Activated CD8-positive, alpha-beta T cell treated with anti-CD3 and anti-CD28 coated beads, Interleukin-2, amount 10 ng/mL, durations not matched to agents 7 days and 5 days (primary cell): ENCODE measurements at places on chromosomes 3 and 15.

- DNase-seq = no peak
These were observed 77.0 kb upstream of the SEC13 start for GRCh38 chr3:10397879-10398278.

DNA sequence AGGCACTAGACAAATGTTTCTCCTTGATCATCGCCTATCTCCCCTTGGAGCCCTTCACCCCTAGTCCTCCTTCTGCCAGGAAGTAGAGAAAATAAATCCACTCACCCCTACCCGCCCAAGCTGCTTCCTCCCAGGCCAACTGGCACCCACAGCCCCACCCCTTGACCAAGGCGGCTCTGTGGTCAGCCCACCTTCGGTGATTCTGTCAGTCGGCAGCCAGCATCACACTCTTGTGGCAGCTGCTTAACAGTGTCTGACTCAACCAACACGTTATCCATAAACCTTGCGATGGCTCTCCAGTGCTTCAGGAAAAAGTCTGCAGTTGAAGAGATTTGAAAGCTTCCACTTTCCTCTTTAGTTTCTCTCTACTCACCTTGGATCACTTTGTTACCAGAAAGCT lies 7.6 kb downstream of the SHF start:
- peak; percentile 57 for DNase-seq

DNA sequence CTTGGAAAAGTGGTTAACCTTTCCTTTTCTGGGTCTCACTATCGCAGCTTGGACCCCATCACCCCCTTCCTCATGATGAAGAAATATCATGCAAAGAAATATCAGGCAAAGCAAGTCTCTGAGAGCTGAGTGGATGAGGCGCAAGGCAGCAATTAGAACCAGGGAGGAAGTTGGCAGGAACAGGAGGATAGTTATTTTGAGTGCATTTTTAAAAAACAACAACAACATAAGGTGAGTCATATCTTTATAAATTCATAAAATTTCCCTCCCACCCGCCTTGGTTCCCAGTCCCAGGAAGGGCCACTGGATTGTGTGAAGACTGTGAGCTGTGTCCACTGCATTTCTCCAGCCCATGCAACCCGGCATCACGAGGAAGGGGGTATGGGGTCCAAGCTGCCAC lies 316.9 kb upstream of the TLE3 start:
- no peak for DNase-seq

DNA sequence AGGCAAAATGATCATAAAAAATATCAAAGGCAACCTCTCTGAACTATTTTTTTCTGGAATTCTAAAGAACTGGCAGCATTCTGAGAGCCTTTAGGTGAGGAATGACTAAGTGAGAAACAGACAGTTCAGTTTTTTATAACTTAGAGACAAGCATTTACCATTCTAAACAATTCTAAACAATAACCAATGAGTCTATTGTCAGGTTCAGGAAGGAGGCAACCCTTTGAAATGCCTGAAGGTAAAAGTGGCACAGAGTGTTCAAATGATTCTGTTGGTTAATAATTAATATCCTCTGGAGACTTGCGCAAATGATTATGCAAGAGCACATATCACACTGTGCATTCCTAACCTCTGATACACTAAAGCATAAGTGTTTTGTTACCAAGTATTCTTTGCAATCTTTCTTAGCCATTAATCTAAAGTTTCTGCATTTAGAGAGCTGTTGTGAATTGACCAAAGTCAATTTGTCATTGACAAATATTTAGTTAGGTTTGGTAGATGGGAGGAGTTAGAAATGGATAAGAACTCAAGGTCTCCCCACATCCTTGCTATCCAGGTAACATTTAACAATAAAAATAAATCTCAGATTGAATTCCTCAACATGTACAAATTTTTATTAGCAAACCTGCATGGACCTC lies 9.2 kb upstream of the TGFBR2 start:
- DNase-seq = no peak

- DNase-seq = no peak
These were observed 15.7 kb upstream of the LRCH3 start for GRCh38 chr3:197775317-197775716.

DNA sequence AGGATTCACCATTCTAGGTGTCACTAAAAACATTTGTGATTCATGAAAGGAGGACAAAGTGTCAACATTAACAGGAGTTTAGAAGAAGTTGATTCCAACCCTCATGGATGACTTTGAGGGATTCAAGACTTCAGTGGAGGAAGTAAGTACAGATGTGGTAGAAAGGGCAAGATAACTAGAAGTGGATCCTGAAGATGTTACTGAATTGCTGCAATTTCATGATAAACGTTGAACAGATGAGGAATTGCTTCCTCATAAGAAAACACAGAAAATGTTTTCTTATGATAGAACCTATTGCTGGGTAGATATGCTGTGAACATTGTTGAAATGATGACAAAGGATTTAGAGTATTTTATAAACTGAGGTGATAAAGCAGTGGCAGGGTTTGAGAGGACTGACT lies 23.5 kb upstream of the ATP2C1 start:
- DNase-seq = no peak

GRCh38 chr3:126711121-126711760 lies 7.2 kb downstream of the CHCHD6 start:
- DNase-seq = peak; percentile 9

DNA sequence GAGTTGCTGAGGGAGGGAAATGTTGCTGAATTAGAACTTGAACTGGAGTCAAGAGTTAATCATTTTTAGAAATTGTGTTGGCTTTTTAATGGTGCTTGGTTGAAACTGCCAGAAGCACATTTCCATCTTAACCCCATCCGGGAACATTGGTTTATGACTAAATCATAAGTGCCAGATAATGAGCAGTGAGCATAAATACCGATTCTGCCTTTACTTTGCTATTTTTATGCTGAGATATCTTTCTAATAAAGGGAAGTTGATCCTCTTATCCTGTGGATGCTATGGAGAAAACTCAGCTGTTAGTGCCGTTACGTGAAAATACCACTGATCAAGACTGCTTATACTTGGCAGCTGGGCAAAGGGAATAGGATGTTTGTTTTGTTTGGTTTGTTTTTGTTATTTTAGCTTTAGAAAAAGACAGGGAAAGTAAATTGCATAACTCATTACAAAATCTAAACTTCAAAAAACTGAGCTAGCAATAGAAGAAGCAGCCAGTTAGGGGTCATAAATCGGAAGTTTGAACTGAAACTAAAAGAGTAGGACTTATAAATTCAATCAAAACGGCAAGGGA lies 813.1 kb downstream of the NAALADL2 start:
- no peak for DNase-seq

DNA sequence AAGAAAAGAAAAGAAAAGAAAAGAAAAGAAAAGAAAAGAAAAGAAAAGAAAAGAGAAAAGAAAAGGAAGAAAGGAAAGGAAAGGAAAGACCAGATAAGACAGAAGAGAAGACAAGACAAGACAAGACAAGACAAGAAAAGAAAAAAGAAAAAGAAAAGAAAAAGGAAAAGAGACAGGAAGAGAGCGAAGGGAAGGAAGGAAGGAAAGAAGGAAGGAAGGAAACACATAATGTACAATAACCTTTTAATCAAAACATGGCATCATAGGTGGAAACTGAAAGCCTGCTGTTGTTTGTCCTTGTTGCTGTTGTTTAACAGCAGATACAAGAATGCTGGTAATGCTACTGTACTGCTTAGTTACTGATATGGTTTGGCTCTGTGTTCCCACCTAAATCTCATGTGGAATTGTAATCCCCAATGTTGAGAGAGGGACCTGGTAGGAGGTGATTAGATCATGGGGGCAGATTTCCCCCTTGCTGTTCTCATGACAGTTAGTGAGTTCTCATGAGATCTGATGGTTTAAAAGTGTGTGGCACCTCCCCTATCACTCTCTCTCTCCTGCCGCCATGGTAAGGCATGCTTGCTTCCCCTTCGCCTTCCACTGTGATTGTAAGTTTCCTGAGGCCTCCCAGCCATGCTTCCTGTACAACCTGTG lies 67.3 kb downstream of the MCF2L2 start:
- DNase-seq = no peak

- DNase-seq = no peak
These were observed 1.1 kb downstream of the SLCO3A1 start for GRCh38 chr15:91854639-91854990.

DNA sequence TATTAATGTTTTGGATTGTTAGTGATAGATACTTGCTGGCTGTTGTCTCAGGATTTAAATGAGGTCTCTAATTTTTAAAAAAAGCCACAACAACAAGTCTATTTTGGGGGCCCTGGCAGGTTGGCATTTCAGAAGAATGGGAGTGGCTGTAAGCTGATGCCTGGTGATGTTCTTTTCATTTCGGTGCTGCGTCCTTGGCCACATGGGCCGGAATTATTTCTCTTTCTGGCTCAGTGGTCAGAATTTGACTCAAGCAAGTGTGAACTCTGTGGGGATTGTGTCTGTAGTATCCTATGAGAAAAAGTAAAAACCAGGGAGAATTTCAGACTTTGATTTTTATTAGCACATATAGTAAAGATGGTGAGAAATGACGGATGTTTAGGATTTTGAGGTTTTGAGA lies 203.0 kb downstream of the AKAP13 start:
- no peak for DNase-seq

GRCh38 chr3:46406788-46407611 lies at the start of the genes CCR5AS and CCRL2:
Gene CCR5AS (minus strand): TSS chr3:46407066.
Gene CCRL2 (plus strand): TSS chr3:46407259. CDS start chr3:46408080, 821 bp downstream.
- DNase-seq = peak; percentile 79

GRCh38 chr15:28943611-28944230 lies 57.9 kb downstream of the APBA2 start:
- DNase-seq = no peak

GRCh38 chr3:173351886-173352285 lies 45.7 kb upstream of the NLGN1 start:
- DNase-seq = no peak

DNA sequence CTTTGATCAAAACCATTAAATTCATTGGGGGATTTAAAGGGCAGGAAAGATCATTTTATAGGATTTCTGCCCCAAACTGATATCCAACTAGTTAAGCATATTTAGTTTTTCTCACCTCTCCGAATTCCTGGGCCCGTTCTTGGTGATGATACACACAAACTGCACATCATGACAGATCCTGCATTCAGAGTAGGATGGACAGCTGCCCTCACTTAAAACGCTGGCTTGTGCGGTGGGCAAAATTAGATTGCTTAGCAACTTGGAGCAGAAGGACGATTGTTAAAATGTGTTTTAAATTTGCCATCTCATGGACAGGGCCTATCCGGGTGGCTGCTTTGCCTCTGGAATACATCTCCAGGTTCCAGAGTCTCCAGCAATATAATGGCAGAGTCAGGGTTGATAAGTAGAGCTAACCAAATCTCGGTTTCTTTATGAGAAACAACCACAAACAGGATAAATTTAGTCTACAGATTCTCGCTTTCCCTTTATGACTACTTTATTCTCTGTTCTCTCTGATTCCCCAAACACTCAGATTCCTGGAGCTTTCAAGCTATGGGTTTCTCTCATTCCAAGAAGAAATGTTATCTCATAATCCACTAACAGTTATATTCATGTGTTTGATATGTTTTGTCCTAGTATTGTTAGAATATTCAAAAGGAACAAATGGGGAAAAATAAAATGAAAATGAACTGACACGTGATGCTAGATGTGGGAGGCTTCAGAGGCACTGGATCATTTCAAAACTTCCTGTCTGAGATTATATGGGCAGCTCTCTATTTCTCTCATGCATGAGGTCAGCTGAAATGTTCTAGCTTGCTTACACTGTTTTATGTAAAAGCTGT lies 1014.1 kb upstream of the SEMA6D start:
- no peak for DNase-seq

GRCh38 chr3:50251220-50251619 lies 15.2 kb downstream of the GNAI2 start:
- DNase-seq = no peak

DNA sequence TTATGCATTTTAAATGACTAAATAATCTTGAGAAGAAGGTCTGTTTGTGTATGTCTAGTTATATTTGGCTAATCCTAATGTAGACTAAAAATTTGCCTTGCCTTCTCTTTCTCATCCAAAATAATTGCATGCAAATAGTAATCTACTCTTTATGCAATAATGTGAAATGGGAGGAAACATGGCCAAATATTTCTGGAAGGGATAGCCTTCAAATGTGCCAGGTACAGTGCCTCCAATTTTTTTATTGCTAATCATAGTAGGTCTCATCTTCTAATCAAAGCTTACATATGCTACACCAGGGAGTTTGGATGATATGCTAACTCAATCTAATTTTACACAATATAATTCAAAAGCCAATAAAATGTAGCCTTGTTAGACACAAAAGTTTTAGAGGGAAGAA lies 911.3 kb downstream of the NAALADL2 start:
- DNase-seq = no peak

DNA sequence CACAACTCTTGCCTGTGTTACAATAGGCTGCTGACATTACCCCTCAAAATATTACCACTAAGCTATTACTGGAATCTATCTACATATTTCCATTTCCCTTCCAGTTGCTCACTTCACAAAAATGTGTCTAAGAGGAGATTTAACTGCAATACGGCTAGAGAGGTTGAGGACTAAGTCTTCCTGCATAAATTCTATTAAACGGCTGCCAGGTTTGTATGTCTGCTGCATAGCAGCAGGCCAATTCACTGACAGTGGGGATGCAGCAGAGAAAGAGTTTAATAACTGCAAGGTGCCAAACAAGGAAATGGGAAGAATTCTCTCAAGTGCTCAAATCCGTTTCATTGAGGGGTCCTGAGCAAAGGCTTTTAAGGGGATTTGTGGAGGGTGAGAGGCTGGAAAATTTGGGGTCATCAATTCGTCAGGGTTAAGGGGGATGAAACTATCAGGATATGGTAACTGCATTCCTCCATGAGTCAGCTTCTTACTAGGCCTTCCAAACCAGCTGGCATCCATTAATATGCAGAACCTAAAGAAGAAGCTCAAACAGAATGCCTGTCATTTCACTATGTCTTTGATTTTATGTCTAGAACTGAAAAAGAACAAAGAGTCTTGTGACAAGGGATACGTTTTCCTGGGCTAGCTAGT lies 675.6 kb downstream of the TBL1XR1 start:
- DNase-seq = no peak

GRCh38 chr15:32766101-32766500 lies 48.3 kb downstream of the GREM1 start:
- DNase-seq = no peak

GRCh38 chr3:15654891-15655290 lies 53.3 kb downstream of the BTD start:
- no peak for DNase-seq
